ENCODE measurements at places on chromosomes 4 and X. TPM values are rescaled to one million over a fixed set of nuclear protein-coding genes. Genes with fewer than 3 reads are reported as not detected.

The CT45A3 gene
- total RNA-seq, result not detected

The PDGFC gene
- 32.8 TPM for total RNA-seq

The KLHL13 gene
- total RNA-seq, result 1.4 TPM

The MAGEH1 gene
- total RNA-seq, result 36.3 TPM

GRCh38 chrX:152869972-152870371, 27.9 kb upstream of the ZNF185 start:
- DNase-seq, result no peak

DNA sequence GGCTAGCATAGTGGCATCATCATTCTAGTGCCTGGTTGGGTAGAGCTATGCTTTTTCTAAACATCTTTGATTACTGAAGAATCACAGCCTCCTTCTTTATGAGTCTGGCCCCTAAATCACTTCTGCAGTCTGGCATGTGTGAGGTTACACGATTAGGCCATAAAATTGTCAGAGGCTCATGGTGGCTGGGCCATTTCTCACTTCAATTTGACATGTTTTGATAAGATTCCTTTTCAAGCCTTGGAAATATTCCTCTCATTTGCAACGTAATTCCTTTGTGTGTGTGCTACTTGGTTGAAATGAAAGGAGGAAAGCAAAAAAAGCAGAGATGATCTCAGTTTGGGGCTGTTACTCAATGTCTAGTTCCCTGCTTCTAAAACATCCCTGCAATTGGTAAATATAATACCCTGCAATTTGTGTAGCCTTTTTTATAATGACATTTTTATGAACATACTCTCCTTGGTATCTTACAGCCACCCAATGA, 6.2 kb downstream of the CCKAR start:
- DNase-seq, result no peak

DNA sequence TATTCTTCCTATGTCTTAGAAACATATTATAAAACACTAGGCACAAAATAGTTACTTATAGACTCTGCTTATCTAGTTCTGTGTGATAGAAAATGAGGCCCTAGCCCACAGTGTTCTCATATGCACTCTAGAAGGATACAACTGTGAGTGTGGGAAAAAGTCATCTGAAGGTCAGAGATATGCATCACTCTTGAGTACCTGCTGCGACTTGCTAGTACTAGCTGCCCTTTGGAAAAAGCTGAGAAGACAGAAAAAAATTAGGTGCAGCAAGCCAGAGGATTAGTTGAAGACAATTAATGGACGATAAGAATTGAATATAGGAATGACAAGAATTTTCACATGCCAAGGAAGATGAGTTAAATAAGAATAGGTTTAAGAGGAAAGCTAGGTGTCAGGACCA, 61.3 kb downstream of the MTHFD2L start:
- DNase-seq, result no peak

DNA sequence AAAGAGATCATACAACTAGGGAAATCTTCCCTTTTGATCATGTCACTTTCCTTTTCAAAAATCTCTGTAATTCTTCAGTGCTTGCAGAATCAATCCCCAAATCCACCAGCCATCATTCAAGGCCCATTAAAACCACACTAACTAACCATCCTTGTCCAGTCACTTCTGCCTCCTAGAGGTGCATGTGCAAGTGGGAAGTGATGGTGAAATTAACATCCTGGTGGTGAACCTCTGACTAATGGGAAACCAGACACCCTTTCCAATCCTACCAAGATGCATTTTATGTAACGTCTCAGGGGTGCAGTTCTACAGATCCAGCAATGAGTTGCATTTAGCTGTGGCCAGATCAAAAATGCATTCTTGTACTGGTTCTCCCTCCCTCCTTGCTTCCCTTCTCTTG, 341.8 kb downstream of the RAPGEF2 start:
- DNase-seq, result no peak

DNA sequence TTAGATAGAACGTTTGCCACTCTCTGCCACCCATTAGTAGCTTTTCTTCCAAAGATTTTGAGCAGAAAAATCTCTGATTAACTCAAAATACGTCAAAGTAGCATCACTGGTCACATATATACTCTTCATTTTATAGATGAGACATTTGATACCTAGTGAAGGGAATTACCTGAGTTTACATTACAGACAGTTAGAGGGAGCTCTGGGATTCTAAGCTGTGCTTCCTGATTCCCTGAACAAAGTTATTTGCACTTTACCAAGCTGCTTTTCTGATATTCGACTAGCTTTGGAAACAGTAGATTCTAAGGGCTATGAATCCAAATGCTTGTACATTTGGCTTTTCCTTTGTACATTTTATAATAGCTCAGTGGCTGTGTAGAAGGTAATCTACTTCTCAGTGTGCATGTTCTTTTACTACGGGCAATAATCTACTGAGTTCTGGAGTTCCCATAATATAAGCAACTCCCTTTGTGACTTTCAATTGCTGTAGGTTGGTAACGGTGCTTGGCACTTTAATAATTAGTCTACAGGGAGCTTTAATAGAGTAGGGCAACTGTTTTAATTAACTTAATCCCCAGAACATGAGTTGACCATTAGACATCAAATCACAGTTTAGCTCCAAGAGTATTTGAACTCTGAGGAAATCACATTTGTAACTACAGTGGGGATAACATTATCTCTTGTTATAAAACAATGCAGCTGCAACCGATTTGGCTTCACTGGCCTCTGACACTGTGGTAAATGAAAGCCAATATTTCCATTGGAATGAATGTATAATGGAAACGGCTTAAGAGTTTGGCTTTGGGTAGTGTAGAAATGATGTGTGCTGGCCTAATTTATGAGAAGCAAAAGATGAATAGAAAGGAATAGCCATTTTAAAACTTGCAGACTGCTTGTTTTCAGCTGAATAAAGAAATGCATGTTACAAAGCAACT, 1602.4 kb downstream of the STIM2 start:
- no peak for DNase-seq

DNA sequence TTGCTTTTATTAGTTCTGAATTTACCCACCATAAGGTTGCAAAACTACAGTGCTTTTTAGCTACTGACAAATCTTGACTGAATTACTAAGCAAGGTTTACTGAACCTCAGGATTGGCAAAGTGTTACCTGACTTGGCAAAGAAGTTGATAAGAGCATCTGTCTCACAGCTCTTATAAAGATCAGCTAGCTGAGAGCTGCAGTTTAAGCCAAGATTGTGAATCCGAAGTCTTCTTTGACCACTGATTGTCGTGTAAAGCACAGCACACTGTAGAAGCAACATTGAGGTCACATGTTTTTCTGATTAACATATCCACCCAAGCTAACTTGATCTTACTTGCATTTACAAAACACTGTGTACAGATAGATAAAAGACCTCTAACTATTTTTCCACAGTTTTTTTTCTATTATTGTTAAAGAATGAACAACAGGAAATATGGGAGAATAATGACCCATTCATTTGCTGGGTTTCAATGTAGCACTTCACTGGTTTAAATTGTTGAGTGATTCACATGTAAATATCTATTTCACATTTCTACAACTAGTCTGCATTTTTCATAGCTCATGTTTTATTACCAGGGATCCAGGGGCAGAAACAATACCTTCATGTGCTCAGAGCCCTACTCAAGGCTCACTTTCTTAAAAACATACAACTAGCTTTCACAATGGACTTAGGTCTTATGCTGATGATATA, 54.0 kb downstream of the METTL14 start:
- no peak for DNase-seq

DNA sequence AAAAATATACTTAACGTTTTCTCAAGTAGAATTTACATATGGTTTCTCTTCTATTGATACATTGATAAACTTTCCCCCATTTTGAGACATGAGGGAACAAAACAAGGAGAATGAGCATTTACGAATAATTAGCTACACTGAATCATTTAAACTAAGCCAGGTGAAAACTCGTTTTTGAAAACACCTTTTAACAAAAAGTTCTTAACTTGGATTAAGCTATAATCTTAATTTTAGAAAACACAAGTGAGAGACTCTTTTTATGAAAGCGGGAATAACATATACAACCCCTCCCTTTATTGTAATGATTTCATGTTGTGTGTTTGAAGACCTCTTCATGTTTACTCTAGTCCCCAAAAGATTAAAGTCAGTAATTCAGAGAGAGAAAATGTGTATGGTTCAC, 20.1 kb downstream of the PDLIM3 start:
- DNase-seq, result no peak
